ENCODE measurements at places on chromosomes 4 and X. TPM values are rescaled to one million over a fixed set of nuclear protein-coding genes. Genes with fewer than 3 reads are reported as not detected.

Gene ERAS
- total RNA-seq, result not detected

Gene C4orf51
- total RNA-seq, result not detected

Gene TMLHE
- 21.7 TPM for total RNA-seq

Gene GATA1
- 1.1 TPM for total RNA-seq

Gene IQCM
- not detected for total RNA-seq

Gene NALF2
- total RNA-seq, result 0.10 TPM

Gene ART3
- total RNA-seq, result 8.0 TPM

Gene SLITRK4
- total RNA-seq, result 1.6 TPM

Gene CT55
- not detected for total RNA-seq

Gene PNCK
- total RNA-seq, result 0.99 TPM

Gene SSR4
- total RNA-seq, result 99.7 TPM

Gene SNX25
- 13.0 TPM for total RNA-seq

Gene MAGEB5
- not detected for total RNA-seq
